ENCODE measurements at places on chromosomes 4 and X. TPM values are rescaled to one million over a fixed set of nuclear protein-coding genes. Genes with fewer than 3 reads are reported as not detected.
A peak's percentile ranks its signal among the peaks of the same experiment; 100 is the strongest.

The NXF2B gene
- total RNA-seq = not detected

The BEX4 gene
- total RNA-seq = not detected

The ATP2B3 gene
- total RNA-seq = not detected

The RS1 gene
- not detected for total RNA-seq

The MAGEC3 gene
- total RNA-seq = not detected

DNA sequence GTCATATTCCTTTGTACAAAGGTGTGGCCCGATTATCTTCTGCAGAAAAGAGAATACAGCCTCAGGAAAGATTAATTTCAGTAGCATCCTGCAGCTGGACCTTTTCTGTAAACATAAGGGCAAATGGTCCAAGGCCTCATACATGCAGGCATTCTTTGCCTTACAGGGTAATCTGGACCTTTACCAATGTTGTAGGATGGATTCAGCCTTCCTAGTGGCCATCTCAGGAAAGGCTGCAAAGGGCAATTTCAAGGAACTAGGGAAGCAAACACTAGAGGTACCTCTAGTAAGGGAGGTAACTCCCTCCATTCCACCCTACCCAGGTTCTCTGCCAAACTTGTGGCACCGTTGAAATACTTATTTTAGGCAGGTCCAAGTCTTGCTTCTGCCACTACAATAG, 43.0 kb downstream of the UGT2B28 start:
- peaks cover 17% of the 10 kb centered on the region for H3K4me1 ChIP-seq
- no peaks in the 10 kb centered on the region for H3K36me3 ChIP-seq
- no peak overlapping the region for H3K4me3 ChIP-seq
- no peak for DNase-seq
- no peaks in the 10 kb centered on the region for H3K27me3 ChIP-seq

GRCh38 chr4:55920571-55920970, 28.2 kb upstream of the CEP135 start:
- no peaks in the 10 kb centered on the region for H3K27me3 ChIP-seq
- no peak overlapping the region for H3K27ac ChIP-seq
- no peak overlapping the region for H3K4me3 ChIP-seq
- no peaks in the 10 kb centered on the region for H3K36me3 ChIP-seq
- DNase-seq = no peak

GRCh38 chrX:140091125-140091886, 126.0 kb upstream of the CXorf66 start:
- peaks cover 13% of the 10 kb centered on the region for H3K27me3 ChIP-seq
- H3K4me1 ChIP-seq = no peaks in the 10 kb centered on the region
- DNase-seq = no peak
- no peak overlapping the region for H3K4me3 ChIP-seq
- no peaks in the 10 kb centered on the region for H3K36me3 ChIP-seq

DNA sequence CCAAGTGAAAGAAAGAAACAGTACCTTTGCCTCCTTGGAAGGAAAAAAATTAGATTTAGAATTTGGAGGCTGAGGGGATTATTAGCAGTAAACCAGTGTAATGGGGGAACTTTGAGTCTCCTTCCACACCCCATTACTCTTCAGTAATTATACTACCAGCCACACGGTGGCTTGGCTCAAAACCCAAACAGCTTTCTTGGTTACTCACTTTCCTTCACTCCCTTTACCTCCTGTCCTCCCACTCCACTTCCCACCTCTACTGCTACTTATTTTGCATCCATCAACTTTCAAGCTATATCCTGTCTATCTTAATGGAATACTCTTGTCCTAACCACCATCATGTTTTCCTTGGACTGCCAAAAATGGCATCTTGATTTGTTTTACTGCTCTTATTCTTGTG, 310.6 kb upstream of the AADAT start:
- no peaks in the 10 kb centered on the region for H3K27me3 ChIP-seq
- no peak for DNase-seq
- no peak overlapping the region for H3K27ac ChIP-seq
- H3K4me1 ChIP-seq = no peaks in the 10 kb centered on the region
- no peaks in the 10 kb centered on the region for H3K36me3 ChIP-seq
- no peak overlapping the region for H3K4me3 ChIP-seq

GRCh38 chr4:142961866-142962265, 115.8 kb upstream of the INPP4B start:
- no peak overlapping the region for H3K27ac ChIP-seq
- no peaks in the 10 kb centered on the region for H3K4me1 ChIP-seq
- no peaks in the 10 kb centered on the region for H3K36me3 ChIP-seq
- no peaks in the 10 kb centered on the region for H3K27me3 ChIP-seq
- DNase-seq = no peak

GRCh38 chr4:84973856-84974255, 7.4 kb upstream of the WDFY3 start:
- no peak overlapping the region for H3K27ac ChIP-seq
- no peak overlapping the region for H3K4me3 ChIP-seq
- H3K27me3 ChIP-seq = no peaks in the 10 kb centered on the region
- no peaks in the 10 kb centered on the region for H3K36me3 ChIP-seq

DNA sequence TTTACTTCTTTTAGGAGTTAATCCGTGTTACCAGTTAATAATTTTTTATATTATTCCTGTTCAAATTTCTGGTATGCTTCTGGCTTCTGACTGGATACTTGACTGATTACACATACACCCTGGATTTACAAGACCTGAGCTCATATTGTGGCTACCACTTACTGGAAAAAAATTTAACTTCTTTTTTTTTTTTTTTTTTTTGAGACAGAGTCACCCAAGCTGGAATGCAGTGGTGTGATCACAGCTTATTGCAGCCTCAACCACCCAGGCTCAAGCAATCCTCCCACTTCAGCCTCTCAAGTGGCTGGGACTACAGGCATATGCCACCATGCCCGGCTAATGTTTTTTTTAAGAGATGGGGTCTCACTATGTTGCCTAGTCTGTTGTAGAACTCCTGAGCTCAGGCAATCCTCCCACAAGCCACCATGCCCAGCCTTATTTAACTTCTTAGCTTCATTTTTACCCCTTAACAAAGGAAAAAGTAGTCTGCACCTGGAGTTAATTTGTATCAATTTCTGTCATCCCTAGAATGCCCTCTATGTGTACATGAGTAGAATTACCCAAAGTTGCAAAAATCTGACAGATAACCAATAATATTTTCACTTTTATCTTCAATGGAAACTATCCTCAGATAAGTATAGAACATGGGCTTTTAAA, 50.3 kb downstream of the TMEM165 start:
- DNase-seq = no peak
- no peaks in the 10 kb centered on the region for H3K27me3 ChIP-seq
- H3K4me3 ChIP-seq = no peak overlapping the region
- peaks cover 4% of the 10 kb centered on the region for H3K36me3 ChIP-seq
- H3K4me1 ChIP-seq = no peaks in the 10 kb centered on the region
- no peak overlapping the region for H3K27ac ChIP-seq

GRCh38 chr4:4507923-4508322, 33.9 kb downstream of the STX18 start:
- peak; percentile 15 for DNase-seq
- no peaks in the 10 kb centered on the region for H3K27me3 ChIP-seq
- H3K36me3 ChIP-seq = no peaks in the 10 kb centered on the region
- no peak overlapping the region for H3K27ac ChIP-seq
- no peaks in the 10 kb centered on the region for H3K4me1 ChIP-seq

DNA sequence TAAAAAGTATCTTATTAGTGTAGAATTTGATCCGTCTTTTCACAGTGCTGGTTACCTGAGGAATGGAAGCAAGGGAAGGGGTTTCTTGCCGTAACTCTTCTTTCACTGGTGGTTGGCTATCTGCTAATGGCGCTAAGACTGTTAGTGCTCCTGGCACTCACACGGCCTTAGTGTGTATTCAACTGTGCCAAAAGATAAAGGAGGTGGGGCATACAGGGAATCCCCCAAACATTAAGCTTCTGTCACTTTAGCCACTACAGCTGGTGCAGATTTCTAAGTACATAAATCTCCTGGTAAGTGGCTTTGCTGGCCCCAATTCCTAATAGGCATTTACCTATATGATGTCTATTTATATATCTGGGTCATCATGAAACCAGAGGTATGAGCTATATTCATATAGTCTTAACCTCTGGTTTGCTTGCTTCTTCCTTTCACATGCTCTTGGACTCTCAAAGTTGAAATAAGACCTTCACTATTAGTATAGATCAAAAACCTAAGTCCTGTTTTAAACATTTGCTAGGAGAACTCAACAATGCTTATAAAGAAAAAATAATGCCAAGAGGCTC, 95.1 kb downstream of the TSPAN7 start:
- no peaks in the 10 kb centered on the region for H3K4me1 ChIP-seq
- H3K27ac ChIP-seq = no peak overlapping the region
- H3K36me3 ChIP-seq = no peaks in the 10 kb centered on the region
- H3K4me3 ChIP-seq = no peak overlapping the region

DNA sequence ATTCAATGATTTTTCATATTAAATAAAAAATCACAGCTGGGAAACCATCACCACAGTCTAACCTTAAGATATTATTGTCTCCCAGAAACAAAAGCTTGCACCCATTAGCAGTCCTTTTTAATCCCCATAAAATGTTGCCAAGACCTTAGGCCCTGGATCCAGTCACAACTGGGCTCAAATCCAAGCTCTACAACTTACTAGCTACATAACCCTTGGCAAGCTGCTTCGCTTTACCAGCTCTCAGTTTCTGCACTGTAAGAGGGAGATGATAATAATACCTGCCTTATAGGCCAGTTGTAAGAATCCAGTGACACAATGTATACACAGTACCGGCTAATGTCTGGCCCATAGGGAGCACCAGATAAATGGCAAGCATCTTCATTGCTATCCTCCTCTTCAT, 400.9 kb upstream of the FGF13 start:
- no peaks in the 10 kb centered on the region for H3K36me3 ChIP-seq
- H3K27me3 ChIP-seq = no peaks in the 10 kb centered on the region
- no peak overlapping the region for H3K4me3 ChIP-seq
- DNase-seq = no peak

DNA sequence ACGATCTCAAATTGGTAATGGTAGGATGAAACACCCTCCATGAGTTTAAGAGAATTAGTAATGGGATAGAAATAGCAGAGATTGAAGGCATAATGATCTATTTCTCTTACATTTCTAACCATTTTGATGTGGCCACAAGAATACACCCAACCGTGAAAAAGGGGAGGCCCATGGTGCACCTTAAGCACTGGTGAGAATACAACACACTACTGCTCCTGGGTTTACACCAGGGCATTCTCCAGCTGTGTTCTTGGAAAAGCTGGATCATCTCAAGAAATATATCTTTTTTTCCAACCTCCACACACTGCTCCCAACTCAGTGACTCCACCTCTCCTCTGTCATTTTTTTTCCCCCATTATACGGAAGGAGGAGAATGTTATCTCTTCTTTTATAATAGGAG, 1.5 kb downstream of the QRFPR start:
- no peak overlapping the region for H3K4me3 ChIP-seq
- peaks cover 32% of the 10 kb centered on the region for H3K4me1 ChIP-seq
- no peak overlapping the region for H3K27ac ChIP-seq
- H3K36me3 ChIP-seq = peaks cover 11% of the 10 kb centered on the region
- DNase-seq = no peak

DNA sequence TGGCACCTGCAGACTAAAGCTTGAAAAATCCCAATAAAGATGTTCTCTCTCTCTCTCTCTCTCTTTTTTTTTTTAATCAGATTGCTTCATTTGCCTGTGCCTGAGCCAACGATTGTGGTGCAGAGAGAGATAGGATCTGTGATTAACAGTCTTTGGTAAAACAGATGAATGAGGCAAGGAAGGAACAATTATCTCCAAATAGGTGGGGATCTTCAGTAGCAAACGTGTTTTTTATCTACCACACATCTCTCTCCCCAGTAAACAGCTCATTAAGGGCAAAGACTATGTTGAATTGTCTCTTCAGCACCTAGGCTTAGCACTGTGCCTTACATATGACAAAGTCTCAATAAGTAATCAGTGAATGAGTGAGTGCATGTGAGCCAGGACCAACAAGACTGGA, 96.3 kb downstream of the SMIM20 start:
- no peaks in the 10 kb centered on the region for H3K36me3 ChIP-seq
- DNase-seq = no peak
- no peaks in the 10 kb centered on the region for H3K4me1 ChIP-seq
- no peak overlapping the region for H3K4me3 ChIP-seq
